ENCODE measurements at places on chromosomes 13 and 19.
A peak's percentile ranks its signal among the peaks of the same experiment; 100 is the strongest.

GRCh38 chr13:109576331-109576813 lies 210.0 kb downstream of the IRS2 start:
- peak; percentile 69 for DNase-seq

- peak; percentile 21 for DNase-seq
Observed at GRCh38 chr19:49422407-49423070, 702 bp downstream of the PTH2 start.

GRCh38 chr19:15524781-15525180 lies 16.5 kb downstream of the CYP4F22 start:
- no peak for DNase-seq

GRCh38 chr19:2089001-2089711 lies 7.0 kb downstream of the MOB3A start:
- DNase-seq = no peak

- DNase-seq = peak; percentile 90
Observed at GRCh38 chr19:20237773-20238623, 71.0 kb downstream of the ZNF486 start.

GRCh38 chr19:36060430-36060829 lies 5.7 kb downstream of the WDR62 start:
- DNase-seq = no peak

- no peak for DNase-seq
Observed at GRCh38 chr19:43773725-43774102, 7.1 kb downstream of the KCNN4 start.
